ENCODE measurements at places on chromosomes 2 and 18.

- DNase-seq: no peak
These were observed 348.0 kb downstream of the DLGAP1 start for GRCh38 chr18:4107049-4107467.

GRCh38 chr2:215532844-215533243, 97.0 kb upstream of the FN1 start:
- no peak for DNase-seq

- no peak for DNase-seq
These were observed 9.9 kb upstream of the MAP3K2 start for GRCh38 chr2:127397568-127398238.

DNA sequence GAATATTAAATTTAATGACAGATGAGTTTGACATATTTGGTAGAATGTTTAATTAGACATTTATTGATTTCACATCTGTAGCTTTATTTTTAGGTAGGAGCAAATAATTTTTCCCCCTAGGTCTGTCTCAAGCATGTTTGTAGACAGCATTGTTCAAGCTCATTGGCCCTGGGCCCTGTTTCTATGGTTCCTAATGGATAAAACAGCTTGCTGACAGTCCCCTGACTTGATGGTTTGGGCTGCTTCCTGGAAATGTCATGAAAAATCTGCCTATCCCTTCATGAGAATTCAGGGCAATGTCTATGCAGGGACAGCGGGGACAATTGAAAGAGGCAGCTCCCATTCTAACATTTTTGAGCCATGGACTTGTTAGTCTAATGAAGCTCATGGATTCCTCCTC, 14.6 kb upstream of the MEP1B start:
- no peak for DNase-seq

GRCh38 chr18:48928787-48929186, 22.0 kb downstream of the SMAD7 start:
- no peak for DNase-seq

Measured in HS-5 (cell line).